ENCODE measurements at places on chromosomes 3 and 15.

- peak; percentile 93 for DNase-seq
Observed at GRCh38 chr3:49903451-49904424, at the start of gene MST1R. Gene MST1R (minus strand): TSS chr3:49903873. CDS start chr3:49903609, 264 bp downstream.

GRCh38 chr3:129261894-129262293, 12.5 kb downstream of the COPG1 start:
- DNase-seq, result no peak

- no peak for DNase-seq
Observed at GRCh38 chr15:67117370-67117769, 52.0 kb downstream of the SMAD3 start.

DNA sequence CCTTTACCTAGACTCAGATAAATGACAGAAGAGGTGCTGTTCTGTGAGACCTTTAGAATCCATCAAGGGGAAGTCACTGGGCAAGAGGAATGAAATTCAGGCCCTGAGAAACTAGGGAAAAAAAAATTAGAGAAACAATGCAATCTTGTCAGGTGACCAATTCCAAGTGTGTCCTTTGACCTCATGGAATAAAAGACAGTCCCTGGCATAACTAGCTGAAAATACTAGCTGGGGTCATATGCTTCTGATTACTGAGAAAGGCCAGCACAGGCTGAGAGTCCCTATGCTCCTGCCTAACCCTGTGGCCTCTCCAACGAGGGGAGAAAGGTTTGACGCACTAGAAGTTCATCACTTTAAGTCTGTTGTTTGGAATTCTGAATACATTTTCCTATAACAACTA, 167.3 kb downstream of the XXYLT1 start:
- no peak for DNase-seq

GRCh38 chr15:70189826-70190695, 92.3 kb upstream of the TLE3 start:
- DNase-seq, result no peak

GRCh38 chr15:52236013-52236412, 44.8 kb upstream of the GNB5 start:
- DNase-seq, result no peak

GRCh38 chr3:97938444-97938843, 33.8 kb downstream of the RIOX2 start:
- DNase-seq, result no peak

- DNase-seq, result no peak
Observed at GRCh38 chr15:41970456-41970855, 1.9 kb downstream of the EHD4 start.

DNA sequence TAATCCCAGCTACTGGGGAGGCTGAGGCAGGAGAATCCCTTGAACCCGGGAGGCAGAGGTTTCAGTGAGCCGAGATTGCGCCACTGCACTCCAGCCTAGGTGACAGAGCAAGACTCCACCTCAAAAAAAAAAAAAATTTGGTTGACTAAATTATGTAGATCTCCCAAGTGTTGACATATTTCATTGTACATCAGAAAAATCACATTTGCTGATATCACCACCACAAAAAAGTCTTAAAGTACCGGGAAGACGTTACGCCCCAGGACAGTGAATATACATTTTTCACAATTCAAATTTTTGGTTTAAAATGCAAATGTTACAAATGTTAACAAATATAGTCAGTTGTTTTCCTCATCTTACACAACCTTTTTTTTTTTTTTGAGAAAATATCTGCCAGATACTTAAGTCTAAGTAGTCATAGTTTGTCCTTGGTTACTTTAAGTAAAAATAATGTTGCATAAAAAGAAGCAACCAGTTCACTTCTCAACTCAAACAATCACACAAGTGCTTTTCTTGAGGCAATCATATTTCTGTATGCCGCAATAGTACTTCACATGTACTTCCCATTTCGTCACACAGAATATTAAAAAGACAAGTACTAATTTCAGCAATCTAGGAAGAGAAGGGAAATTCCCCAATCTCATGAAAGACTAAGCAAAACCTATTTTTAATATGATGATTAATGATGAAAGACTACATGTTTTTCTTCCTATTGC, 41.0 kb upstream of the TCF12 start:
- DNase-seq, result no peak

DNA sequence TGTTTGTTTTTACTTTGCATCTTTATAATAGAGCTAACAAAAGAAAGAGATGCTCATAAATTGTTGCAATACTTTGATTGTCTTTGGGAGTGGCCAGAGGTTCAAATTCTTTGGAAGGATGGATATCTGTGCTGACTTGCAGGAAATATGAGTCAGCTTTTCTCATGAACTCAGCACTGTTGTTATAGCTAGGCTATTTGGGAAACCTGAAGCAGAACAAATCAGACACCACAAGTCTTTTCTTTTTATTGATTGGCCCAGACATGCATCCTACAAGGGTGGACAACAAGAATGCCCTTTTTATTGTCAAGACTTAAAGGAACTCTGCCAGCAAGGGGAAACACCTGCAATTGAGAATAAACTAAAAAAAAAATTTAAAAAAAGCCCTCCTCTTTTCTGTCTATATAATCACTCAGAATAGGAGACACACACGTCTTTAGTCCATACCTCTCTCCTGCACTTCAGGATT, 4.6 kb upstream of the DENND4A start:
- no peak for DNase-seq

DNA sequence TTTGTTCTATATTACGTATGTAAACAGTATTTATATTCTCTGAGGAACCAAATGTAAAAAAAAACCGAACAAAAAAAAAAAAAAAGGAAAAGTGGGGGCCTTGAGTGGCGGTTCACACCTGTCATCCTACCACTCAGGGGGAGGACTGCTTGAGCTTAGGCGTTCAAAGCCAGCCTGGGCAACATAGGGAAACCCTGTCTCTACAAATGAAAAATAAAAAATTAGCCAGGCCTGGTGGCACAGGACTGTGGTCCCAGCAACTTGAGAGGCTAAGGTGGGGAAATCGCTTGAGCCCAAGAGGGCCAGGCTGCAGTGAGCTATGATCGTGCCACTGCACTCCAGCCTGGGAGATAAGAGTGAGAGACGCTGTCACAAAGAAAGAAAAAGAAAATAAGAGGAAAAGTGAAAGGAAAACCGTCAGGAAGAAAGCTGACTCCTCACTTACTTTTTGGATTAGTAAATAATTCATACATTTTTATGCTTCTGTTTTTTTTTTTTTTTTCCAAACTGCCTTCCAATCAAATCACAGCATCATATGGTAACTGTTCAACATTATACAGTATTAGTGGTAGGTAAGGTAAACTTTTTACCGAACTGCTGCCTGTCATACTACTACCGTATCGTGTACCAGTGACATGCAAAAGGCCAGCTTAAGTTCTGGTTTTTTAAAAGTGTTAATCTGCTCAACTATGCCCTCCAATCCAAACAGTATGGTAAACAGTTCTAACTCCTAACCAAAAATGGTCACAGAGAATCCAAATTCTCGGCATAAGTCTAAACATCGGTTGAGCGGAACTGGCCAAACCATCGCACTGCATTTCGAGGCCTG, 1.2 kb downstream of the PHC3 start:
- peak; percentile 25 for DNase-seq

DNA sequence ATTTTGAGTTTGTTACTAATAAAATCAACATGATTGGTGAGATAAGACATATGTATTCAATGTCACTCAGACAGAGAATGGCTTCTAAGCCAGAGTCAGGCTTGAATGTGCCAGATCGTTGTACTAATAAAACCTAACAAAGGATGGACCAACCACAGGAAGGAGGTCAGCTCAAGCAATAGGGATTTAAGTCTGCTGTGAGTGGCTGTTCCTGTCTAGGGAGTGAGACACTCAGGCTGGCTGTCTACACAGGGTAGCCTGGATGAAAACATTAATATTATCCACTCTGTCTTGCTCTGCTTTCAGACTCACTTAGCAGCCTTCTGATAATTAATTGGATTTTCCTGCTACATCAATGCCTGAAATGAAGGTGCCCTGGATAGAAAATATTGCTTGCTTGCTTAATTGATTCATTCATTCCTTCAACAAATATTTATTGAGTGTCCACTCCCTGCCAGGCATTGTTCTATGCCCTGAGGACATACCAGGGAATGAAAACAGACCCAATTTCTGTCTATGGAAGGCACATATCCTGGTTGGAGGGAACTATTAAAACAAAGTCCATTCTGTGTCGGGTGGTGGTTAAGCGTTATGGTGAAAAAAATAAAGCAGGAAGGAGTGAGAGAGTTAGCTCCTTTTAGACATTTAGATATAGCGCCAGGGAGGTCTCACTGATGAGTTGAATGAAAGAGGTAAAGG, 239.4 kb downstream of the CHST2 start:
- DNase-seq, result no peak

DNA sequence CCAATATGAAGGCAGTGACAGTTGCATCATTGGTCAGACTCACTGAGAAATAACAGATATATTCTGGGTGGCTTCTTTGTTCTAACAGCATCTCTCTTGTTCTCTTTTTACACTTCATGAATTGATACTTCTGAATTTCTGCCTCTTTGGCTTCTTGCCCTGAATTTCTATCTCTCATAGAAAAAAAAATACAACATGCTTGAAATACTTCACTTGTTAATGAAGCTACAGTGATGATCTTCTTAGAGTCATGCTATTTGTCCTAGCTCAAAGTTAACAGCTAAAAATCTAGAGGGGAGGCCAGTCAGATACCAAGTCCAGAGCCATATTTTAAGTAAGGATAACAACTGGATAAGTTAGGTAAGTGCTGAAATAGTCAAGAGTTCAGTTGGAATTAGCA, 597.2 kb upstream of the AGTR1 start:
- no peak for DNase-seq

GRCh38 chr3:170778240-170779217, 91.5 kb downstream of the RPL22L1 start:
- no peak for DNase-seq

DNA sequence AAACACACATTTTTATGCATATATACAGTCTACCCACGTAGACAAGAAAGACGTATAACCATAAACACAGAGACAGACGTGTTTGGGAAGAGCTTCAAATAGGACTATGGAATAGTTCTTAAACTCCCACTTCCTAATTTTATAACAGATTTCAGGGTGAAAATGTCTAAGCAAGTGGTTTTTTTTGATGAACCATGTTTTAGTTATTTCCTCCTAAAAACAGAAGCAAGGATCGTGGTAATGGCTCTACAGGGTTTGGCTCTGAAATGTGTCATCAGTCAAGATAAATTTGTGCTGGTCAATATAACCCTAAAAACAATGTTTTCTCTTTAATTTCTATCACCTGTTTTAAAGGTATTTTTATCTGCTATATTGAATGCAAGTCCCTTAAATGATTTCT, 58.2 kb downstream of the FMN1 start:
- DNase-seq, result no peak

- no peak for DNase-seq
Observed at GRCh38 chr15:81851325-81851724, 194.5 kb downstream of the MEX3B start.

GRCh38 chr3:128408693-128409623, 57.7 kb downstream of the DNAJB8 start:
- DNase-seq, result no peak

DNA sequence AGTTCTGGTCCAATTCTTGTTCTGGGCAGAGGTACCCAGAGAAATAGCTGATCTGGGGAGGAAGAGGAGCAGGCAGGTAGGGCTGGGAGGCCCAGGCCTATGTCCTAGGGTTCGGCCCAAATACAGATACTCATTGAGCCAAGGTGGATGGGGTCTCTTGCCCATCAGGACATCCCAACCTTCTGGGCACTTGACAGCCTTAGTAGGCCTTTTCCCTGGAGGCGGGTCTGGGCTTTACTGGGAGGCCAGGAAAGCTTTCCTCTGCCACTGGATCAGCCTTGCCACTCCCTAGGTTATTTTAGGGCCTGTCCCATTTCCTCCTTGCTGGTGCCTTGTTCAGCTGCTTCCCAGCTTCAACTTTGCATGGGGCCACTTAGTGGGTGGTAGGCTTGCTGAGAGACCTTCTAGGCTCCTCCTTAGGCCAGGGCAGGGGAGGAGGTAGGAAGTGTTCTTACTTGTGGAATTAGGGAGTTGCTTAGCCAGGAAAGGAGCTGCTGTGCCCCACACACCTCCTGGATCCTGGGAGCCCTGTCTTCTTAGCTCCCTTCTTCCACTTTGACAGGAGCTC, 9.7 kb downstream of the TEX264 start:
- no peak for DNase-seq

DNA sequence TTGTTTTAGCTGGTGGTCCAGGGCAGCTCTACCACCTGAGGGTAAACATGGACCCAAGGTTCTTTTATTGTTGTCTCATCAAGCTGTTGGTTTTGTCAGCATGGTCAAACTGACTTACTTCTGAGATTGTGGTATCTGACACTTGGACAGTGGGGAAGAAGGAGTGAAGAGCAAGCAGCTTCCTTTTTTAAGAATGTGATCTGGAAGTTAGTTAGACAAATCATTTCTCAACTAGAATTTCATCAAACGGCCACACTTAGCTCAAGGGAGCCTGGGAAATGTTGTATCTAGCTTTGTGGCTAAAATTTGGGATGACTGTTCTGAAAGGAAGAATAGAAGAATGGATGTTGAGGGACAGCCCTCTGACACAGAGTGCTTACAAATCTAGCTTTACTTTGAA, 215.2 kb downstream of the ZNF621 start:
- no peak for DNase-seq

- no peak for DNase-seq
Observed at GRCh38 chr15:94383041-94383440, 151.7 kb downstream of the MCTP2 start.

GRCh38 chr3:171095063-171095462, 68.5 kb upstream of the SLC2A2 start:
- DNase-seq, result no peak

DNA sequence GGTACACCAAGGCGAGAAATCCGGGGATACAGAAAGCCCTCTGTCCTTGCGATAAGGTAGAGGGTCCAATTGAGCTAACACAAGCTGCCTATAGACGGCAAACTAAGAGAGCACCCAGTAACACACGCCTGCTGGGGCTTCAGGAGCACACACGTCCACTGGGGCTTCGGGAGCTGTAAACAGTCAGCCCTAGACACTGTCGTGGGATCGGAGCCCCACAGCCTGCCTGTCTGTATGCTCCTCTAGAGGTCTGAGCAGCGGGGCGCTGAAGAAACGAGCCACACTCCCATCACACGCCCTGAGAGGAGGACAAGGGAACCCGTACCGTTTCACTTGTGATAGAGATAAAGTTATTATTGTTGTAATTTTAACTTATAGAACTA, 486 bp downstream of the SAMMSON start:
- DNase-seq, result no peak

GRCh38 chr3:127858937-127859336, 36.6 kb upstream of the MGLL start:
- no peak for DNase-seq

DNA sequence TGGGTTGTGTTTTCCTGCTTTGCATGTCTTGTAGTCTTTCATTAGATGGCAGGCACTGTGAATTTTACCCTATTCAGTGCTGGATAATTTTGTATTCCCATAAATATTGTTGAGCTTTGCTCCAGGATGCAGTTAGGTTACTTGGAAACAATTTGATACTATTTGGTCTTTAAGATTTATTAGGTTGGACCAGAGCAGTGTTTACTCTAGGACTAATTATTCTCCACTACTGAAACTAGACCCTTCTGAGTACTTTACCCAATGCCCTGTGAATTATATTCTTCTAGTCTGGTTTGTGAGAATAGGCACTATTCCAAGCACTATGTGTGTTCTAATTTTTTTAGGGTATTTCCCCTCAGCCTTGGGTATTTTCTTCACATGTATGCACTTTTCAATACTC, 37.8 kb upstream of the TASOR start:
- DNase-seq, result no peak
